ENCODE measurements at places on chromosomes 1 and 21.
A peak's percentile ranks its signal among the peaks of the same experiment; 100 is the strongest.

- no peak for DNase-seq
Measured at GRCh38 chr1:72357411-72357810, 75.1 kb upstream of the NEGR1 start.

DNA sequence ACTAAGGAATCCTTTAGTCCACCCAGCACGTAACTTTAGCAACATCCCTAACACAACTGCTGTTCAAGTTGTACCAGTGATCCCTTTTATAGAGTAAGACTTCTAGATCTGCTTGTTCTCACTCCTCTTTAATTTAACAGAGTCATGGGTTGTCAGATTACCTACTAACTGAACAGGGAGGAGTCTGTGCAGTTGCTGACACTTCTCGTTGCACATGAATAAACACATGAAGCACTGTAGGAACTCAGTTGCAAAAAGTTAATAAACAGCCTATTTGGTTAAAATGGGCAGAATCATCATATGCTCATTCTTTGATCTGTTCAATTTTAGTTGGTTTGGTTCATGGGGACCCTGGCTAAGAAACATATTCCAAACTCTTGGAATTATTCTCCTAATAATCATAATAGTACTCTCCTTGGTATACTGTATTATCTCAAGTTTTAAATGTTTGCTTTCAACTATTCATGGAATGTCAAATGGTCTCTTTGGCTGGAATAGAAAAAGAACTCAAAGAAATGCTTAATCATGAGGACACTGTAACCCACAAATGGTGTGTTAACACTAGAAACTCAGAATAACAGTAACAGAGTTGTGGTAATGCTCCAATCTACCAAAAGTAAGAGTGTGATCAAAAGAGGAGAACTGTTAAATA is 15.6 kb downstream of the PLPPR5 start:
- DNase-seq, result no peak

GRCh38 chr1:211967704-211968103 is 67.7 kb downstream of the INTS7 start:
- no peak for DNase-seq

DNA sequence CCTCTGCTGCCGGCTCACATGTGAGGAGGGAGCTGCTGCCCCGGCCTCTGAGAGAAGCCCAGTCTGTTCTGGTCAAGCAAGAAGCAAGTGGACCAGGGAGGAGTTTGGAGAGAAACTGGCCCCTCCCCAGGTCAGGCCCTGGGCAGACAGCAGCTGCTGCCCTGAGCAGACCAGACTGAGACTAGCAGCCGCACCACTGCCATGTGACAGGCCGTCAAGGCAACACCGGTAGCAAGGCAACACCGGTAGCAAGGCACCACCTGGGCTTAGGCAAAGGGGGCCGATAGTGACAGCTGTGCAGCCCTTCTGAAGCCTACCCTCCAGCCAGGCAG is 50.3 kb downstream of the ARHGEF16 start:
- DNase-seq, result no peak

- no peak for DNase-seq
Measured at GRCh38 chr1:175136246-175136645, 56.3 kb downstream of the KIAA0040 start.

DNA sequence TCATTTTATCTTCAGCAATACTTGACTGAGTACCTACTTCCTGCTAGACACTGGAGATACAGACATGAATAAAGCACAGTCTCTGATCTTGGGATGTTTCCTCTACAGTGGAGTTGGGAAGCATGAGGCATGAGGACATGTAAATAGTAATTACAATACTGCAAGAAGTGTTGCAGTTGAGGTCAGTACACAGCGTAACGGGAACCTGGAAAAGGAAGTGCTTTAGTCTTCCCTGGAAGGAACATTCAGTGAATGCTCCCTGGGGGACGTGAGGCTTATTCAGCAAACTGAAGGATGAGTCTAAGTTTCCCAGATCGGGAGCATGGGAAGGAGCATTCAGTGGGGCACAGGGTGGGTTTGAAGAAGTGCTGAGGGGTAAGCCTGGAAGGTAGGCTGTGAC is 112.4 kb downstream of the PIK3R3 start:
- DNase-seq, result no peak

DNA sequence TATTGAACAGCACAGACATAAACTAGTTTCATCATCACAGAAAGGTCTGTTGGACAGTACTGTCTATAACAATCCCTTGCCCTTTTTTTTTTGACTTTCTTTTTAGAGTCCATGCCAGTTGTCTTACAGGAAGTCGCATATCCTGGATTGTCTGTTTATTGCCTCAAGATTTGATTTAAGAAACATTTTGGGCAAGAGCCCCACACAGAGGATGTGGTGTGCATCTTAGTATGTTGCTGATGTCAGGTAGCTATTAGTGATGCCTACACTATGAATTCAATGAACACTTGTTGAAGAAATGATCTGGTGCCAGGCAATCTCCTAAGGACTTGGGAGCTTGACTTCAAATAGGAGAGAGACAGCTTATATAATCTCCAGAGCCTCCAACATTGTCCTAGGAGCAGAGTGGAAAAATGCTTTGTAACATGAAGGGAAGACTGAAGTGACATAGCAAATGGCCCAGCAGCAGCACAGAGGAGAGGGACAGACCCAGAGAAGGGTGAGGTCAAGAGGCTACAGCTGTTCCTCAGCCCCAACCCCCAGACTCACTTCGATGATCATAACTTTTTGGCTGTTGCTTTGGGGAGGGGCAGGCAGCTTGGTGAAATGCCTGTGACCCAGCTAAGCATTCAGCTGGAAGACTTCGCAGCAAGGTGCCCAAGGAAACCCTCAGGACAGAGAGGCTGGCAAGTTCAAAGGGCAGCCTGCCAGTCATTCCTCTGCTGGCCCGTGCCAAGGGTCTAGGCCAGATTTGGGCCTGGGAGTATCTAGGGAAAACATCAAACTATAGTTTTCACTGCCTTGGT is 7.5 kb upstream of the RAB29 start:
- DNase-seq, result no peak

- no peak for DNase-seq
Measured at GRCh38 chr1:53299233-53299632, 28.6 kb downstream of the LRP8 start.

GRCh38 chr1:1033731-1034438 is 14.0 kb downstream of the AGRN start:
- DNase-seq, result peak; percentile 50

- DNase-seq, result no peak
Measured at GRCh38 chr21:38342739-38343138, 85.9 kb downstream of the KCNJ15 start.
